GM23338 (cell line): ENCODE measurements at places on chromosomes 5 and 9. TPM values are rescaled to one million over a fixed set of nuclear protein-coding genes. Genes with fewer than 3 reads are reported as not detected.

Gene PCDHAC1
- total RNA-seq = 9.9 and 12.1 TPM in 2 replicates

Gene LECT2
- total RNA-seq = not detected in 2 replicates

Gene NME5
- total RNA-seq = not detected in 2 replicates

Gene MRPL50
- total RNA-seq = 25.5 and 27.8 TPM in 2 replicates

Gene NR4A3
- total RNA-seq = 0.17 and 0.58 TPM in 2 replicates

Gene GRM6
- not detected in 2 replicates for total RNA-seq

GRCh38 chr5:66829826-66830225, 233.6 kb downstream of the MAST4 start:
- peak; percentile 36 for DNase-seq

DNA sequence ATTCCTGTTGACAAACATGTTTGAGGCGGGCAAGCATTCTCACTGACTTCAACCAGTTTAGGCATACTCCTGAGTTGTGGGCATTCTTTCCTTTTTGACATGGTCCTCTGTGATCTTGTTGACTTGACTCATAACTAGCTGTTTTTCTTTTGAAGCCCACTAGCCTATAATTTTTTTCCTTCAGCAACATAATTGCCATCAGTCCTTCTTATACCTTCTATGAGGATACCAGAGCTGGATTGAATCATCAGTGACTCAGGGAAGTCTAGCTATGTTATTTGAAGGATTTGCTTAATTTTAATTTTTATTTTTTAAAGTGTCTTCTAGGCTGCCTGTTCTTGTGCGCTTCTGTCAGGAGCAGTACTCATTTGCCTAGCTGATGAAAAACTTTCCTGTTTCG, 259.5 kb downstream of the NR3C1 start:
- DNase-seq = no peak

DNA sequence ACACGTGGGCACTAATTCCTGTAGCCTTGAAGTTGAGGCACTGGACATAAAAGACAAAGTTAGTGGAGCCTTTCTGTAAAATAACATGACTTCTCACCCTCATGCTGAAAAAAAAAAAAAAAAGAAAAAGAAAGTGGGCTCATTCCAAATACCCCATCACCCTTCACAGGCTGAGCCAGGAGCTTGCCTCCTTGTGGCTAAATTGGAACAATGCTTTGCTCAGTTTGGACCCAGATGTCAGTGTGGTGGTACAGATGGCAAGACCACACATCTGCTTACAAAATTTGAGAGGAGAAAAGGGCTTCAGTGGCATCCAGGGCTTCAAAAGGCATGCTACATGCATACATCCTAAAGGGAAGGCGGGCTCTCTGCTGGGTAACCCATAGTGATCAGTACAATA, 342.8 kb downstream of the EBF1 start:
- peak; percentile 53 for DNase-seq

DNA sequence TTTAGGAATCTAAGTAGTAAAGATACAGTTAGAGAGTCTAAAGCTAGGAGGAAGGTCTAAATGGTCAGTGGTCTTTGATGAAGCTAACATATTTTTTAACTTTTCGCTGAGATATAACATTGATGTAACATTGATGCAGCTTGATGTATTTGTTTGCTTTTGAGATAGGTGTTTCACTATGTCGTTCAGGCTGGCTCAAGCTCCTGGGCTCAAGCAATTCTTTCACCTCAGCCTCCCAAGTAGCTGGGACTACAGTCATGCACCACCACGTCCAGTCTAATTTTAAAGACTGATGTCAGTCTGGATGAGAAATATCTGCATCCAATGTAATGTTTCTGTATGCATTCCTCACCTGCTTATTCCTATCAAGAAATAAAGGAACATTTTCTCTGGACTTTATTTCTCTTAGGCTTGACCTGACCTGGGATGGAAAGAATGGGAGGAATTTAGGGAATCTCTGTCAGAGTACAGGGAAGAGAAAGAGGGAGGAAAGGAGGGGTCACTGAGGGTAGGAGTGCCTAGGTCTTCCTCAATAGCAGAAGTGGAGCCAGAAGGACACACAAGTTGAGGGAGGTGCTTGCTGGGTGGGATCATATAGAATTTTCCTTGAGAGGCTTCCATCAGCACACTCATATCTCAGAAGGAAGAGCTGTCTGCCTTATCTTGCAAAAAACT, 101.5 kb upstream of the GPBP1 start:
- peak; percentile 74 for DNase-seq

- peak; percentile 79 for DNase-seq
Observed at GRCh38 chr5:156402387-156402921, 75.5 kb downstream of the SGCD start.

- DNase-seq = no peak
Observed at GRCh38 chr9:114034661-114035062, 43.4 kb downstream of the AMBP start.
